Nephron progenitor cell (in vitro differentiated cells): ENCODE measurements at places on chromosomes 6 and 20.
A peak's percentile ranks its signal among the peaks of the same experiment; 100 is the strongest.

- DNase-seq: peak; percentile 34
Observed at GRCh38 chr6:146543940-146544615, 445 bp downstream of the RAB32 start.

DNA sequence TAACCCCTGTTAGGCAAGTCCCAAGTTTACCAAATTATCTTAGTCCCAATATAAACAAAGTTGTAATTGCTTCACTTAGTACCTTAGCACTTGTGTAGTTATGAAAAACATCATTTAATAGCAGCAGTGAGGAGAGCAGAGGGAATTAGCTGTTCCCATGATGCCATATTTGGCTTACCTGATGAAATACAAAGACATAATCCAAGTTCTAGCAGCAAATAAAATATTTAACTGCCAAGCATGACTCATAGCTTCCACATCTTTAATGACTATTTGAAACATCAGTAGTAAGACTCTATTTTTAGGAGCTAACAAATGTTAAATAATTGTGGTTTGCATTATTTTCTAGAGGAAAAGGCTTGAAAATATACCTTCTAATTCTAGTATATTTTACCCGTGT, 94.0 kb upstream of the MCHR2 start:
- DNase-seq: no peak

DNA sequence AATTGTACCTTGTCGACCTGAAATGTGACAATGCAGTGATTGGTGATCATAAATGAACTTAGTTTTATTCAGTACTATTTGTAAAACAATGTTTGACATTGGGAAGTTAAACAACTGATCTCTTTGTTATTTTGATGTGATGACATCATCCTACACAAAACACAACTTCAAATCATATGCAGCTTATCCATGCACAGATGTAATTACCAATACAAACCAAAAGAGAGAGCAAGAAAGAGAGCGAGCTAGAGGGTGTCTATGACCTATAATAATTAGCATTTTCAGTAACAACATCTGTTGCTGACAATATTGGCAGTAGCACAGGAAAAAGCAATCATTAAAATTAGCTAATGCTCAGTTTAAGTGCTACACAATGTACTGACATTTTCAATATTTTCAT, 320.9 kb downstream of the UTRN start:
- DNase-seq: no peak

DNA sequence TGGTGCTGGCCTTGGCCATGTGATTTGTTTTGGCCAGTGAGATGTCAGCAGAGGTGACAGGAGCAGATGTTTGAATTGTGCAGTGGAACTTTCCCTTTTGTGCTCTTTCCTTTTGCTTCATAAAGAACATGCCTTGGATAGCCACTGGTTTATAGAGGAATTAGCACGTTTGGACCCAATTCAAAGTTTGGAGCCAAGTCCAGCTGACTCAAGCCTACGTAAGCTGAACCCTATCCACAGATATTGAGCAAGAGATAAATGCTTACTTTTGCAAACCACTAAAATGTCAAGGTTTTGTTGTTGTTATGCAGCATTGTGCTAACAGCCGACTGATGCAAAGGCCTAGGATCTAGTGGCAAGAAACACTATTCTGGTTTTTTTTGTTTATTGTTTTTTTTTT, 230.9 kb upstream of the CITED2 start:
- DNase-seq: no peak

GRCh38 chr6:24859608-24860200, 61.0 kb upstream of the ARMH2 start:
- DNase-seq: no peak

- no peak for DNase-seq
Observed at GRCh38 chr6:145813285-145814034, 1.1 kb downstream of the FBXO30 start.

DNA sequence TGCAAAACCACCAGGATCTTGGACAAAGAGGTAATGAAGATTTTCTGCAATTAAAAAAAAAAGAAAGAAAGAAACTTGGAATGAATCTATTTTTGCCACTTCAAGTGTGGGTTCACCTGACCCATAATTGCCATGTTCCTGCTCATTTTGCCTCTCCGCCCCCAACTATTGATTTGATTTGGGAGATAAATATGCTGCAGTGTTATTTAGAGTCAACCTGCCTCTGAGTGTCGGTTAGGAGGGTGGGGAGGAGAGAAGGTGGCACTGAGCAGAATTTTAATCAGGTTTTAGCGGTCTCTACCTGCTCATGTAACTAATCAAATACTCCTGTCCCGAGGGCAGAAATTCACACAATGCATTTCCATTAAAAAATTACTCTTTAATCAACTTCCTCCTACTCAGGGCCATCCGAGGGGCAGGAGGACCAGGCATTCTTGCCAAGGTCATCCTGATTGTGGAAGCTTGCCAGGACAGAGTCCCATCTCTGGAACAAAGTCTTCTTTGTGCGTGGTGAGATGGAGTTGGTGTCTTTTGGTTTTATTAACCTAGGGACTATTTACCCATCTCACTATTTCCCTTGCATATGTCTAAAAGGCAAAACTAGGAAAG, 300.1 kb downstream of the CDH26 start:
- DNase-seq: no peak

DNA sequence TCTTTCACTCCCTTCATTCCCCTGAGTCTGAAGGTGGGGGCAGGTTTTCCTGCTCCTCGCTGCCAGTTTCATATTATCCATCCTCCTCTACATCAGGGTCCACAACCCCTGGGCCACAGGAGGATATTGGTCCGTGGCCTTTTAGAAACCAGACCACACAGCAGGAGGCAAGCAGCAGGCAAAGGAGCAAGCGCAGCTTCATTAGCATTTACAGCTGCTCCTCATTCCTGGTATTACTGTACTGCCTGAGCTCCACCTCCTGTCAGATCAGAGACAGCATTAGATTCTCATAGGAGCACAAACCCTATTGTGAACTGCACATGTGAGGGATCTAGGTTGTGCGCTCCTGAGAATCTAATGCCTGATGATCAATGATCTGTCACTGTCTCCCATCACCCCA, 380.3 kb downstream of the ARHGAP18 start:
- no peak for DNase-seq

DNA sequence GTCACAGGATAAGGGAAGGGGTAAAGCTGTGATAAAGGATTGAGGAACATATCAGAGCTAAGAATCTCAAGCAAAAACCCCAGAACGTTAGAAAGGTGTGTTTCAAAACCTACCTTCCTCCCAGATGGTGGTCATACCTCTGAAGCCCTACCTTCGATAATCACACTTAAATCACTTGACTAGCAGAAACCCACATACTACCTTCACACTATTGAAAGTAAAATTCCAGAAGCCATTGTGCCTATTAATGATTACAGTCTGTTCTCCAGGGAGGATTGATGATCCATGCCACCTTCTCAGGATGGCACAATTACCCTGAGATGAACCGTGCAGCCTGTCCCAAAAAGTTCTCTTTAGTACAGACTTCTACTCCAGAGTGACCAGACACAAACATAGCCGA, 72.3 kb upstream of the SOX4 start:
- no peak for DNase-seq

DNA sequence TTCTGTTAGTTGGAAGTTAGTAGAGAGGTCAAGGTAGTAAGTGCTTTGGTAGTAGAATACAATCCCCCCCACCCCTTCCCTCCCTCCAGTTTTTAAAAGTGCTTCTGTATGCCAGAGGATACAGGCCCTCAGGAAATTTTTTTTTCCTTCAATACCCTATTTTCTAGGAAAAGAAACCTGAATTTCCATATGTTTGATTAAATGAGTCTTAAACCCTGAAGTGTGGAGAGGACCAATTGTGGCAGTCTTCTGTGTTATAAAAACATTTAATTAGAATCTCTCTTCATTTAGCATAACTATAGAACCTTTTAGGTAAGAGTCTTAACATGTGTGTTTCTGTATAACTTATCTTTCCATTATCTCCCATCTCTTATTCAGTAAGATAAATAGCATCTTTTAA, 59.5 kb downstream of the ZNF292 start:
- DNase-seq: no peak

- DNase-seq: peak; percentile 20
Observed at GRCh38 chr6:149990212-149990660, 26.5 kb downstream of the ULBP1 start.

- DNase-seq: peak; percentile 23
Observed at GRCh38 chr20:19889011-19889953, 127.9 kb upstream of the NAA20 start.

- no peak for DNase-seq
Observed at GRCh38 chr20:50850721-50851286, 55.9 kb downstream of the BCAS4 start.

DNA sequence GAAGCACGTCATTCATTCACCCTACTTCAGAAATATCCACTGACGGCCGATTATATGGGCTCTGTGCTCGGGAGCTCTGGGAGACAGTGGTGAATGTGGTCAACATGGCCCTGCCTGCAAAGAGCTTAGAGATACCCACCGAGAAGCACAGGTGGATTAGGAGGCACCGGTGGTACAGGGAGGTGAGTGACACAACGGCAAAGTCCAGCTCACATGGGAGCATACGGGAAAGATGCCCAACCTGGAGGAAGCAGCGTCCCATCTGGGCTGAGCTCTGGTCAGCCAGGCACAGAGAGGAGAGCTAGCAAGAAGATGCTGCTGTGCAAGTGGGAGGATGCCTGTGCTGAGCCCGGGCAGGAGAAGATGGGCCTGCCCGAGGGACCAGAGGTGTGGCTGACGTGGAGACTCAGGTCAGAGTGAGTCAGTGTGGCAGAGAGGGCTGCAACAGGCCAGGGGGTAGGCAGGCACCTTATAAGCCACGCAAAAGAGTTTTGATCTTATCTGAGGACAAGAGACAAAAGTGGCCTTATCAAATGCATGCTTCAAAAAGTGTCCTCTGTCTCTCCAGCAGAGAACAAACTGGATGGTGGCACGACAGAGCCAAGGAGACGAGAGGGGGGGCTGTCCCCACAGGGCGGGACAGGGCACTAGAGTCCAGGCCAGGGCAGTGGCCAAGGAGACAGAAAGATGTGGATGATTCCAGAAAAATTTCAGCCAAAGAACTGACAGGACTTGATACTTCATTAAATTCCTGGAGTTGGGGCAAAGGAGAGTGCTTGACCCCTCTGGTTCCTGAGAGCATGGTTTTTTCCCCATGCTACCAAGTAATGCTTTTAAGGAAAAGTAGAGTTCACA, 214.6 kb upstream of the SNX9 start:
- DNase-seq: no peak

GRCh38 chr6:161772176-161772575, 498.3 kb upstream of the AGPAT4 start:
- no peak for DNase-seq

DNA sequence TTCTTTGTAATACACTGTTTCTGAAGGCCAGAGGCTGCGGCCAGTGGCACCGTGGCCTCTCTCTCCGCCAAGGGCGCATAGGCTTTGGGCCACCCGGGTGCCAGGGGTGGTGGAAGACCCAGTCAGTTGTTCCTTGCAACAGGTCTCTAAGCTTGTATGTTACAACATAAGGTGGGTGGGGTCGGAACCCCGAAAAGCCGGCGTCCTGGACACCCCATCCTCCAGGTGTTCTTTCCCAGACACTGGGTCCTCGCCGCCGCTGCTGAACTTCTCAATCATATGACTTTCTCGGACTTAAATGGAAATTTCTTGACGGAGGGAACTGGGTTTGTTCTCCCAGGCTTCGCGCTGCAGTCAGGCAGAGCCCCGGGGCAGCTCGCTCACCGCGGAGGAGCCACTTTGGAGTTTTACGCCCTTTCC, 983 bp upstream of the KCNQ5 start:
- no peak for DNase-seq

- no peak for DNase-seq
Observed at GRCh38 chr6:85364344-85364743, 85.5 kb upstream of the NT5E start.

DNA sequence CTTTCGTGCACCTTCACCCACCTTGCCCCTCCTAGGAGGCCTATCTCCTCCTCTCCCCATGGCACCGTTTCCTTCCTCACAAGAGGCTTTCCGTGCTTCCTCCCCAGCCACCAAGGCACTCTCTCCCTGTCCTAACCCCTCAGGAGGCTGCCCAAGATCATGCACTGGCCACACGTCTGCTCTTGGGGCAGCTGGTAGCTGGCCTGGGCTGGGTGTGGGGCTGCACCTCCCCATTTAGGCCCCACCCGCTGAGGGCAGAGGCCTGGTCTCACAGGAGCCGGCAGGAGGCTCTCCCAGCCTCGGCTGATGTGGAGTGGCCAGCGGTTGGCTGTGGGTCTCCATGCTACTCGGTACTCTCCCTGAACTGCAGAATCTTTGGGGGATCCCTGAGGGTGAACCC, 13.6 kb downstream of the NOL4L start:
- DNase-seq: no peak

DNA sequence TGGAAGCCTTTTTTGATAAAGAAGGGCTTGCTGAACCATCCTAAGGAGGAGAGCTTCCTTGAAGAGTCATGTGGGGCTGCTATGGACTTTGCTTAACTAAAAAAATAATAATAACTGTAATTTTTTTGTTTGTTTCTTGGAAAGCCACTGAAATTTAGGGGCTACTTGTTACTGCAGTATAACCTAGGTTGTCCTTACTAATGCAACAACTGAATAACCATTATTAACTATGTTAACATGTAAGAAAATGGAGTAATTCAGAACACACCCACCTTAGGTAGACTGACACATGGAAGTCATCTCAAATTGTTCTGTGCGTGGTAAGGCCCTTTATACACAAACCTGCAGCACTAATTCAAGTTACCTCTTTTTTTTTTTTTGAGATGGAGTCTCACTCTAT, 90.9 kb upstream of the SOX4 start:
- DNase-seq: no peak

DNA sequence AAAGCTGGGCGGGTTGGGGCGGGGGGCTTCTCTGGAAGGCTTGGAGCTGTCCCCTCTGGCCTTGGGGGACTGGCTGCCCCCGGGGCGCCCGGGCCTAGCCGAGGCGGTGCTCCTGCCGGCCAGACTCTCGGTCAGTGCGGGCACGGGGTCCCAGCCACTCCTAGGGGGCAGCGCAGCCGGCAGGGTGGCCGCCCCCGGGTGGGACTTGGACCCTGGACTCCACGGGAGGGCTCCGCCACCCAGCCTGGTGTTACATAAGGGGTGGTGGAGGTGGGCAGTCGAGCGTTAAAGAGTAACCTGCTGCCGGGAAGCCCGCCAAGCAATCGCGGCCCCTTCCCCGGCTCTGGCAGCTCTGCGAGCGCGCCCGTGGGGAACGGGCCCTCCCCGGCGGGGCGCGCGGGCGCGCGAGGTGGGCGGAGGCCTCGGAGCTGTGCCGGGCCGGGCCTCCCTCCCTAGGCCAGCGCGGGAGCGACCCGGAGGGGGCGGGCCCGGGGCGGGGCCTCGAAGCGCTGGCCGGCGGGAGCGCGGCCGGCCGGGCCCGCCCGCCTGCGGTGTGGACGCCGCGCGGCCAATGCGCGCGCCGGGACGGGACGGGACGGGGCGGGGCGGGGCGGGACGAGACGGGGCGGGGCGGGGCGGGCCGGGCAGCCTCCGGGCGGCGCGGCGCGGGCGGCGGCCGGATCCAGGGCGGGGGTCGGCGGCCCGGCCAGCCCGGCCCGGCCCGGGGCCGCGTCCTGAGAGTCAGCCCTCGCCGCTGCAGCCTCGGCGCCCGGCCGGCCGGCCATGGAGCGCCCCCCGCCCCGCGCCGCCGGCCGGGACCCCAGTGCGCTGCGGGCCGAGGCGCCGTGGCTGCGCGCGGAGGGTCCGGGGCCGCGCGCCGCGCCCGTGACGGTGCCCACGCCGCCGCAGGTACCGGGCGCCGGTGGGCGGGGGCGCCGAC, at the start of gene SLC2A4RG:
Gene SLC2A4RG (plus strand): TSS at position 647 of the 940 bp plus-strand sequence. CDS start 137 bp downstream, at position 784.
- DNase-seq: peak; percentile 84

- DNase-seq: no peak
Observed at GRCh38 chr6:88413459-88413858, 247.3 kb upstream of the CNR1 start.
